WTC11 (cell line): ENCODE measurements at places on chromosomes 7 and 10.
A peak's percentile ranks its signal among the peaks of the same experiment; 100 is the strongest.

DNA sequence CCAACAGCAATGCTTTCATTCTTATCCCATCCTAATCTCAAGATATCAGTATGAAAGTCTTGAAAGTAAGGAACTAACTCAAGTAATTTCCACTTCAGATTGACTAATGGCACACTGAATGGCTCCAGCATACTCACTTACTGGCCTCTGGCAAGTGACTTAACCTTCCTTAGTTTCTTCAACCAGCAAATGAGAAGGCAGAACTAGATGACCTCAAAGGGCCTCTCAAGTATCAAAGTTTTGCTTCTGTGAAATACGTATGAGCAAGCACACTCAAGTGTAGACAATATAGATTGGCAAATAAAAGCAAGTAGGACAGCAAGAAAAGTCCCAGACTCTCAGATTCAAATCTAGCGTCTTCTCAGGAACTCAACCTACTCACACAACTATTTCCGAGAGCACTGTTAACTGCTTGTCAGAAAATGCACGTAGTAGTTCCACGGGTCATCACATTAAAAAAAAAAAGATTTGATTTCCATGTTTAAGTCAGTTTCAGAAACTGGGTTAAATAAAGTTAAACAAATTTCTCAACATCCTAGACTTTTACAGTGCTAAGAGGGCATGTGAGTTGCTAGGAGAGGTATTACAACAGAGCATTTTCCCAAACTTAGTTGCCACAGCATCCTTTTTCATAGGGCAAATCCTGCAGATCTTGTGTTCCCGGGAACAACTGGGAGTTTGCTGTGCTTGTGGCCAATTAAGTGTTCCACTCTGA lies 276.9 kb upstream of the KLF14 start:
- DNase-seq: no peak

DNA sequence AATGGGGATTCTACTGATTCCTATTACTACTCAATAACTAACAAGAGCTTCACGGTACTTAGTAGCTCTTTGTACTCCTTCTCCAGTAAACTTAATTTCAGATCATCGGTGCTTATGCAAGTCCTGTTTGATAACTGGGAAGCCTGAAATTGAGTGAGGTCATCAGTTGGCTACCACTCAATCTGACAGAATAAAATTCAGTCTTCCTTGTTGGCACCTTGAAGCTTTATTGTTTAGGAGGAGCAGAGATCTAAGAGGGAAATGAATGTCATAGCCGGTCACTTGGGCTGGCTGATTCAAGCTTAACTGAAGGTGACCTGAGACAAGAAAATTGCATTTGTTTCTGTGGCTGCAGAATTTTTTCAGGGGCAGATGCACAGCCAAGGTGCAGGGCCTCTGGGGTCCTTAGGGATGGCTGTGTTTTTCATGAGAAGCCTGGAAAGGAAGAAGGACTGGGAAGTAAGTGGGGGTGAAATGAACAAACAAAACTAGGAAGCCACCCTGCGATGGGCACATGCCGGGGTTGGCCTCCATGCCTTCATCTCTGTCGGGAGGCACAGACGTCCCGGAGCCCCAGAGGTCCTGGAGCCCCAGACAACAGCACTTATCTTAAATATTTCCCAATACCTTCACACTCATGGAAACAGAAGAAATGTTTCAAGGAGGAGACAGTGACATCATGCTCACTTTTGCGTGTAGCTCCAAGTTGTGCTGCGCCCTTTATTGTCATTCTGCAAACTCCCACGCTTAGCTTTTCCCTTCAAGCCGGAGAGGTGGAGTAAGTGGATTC lies 85.0 kb upstream of the KIF5B start:
- no peak for DNase-seq

DNA sequence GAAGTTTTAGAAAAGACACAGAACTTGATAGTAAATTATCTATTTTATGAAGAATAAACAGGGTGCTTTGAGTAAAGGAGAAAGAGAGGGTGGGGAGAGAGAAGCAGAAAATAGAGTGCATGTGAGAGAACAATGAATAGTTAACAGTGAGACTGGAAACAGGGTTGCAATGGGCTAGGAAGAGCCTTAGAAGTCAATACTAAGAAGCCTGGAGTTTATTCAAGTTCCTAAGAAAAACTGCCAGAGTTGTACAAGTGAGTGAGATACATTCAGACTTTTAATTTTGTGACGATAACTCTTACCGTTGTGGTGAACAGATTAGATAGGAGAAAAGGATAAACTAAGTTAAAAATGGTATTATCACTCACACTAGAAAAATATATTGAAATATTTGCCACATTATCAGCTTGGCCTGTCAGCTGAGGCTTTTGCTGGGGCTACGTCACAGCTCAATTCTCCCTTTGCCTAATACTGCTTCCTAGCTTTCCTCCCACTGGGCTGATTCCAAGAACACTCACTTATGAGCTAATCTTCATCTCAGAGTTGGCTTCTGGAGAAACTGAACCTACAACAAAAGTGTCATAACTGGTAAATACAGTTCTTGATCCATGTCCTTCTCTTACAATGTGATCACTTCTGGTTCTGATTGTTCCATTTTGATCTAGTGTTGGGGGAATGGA lies 92.7 kb downstream of the SEMA3D start:
- DNase-seq: no peak

- DNase-seq: no peak
Measured at GRCh38 chr10:27529010-27529783, 25.1 kb downstream of the RAB18 start.

DNA sequence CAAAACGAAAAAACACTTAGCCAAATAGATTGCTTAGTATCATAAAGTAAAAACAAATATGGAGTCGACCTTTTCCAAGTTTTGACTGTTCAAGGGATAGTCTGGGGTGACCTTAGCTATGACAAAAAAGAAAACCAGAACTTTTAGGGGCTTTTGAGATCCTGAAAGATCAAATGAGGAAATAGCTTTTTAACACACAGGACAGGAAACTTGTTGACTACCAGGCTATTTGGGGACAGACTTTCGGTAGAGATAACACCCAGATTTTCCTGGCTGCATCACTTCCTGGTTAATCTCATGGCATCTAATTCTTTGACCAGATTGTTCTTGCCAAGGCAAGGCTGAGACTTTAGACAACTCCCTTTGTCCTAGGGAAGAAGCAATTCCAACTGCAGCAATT lies 34.5 kb upstream of the EGR2 start:
- no peak for DNase-seq

DNA sequence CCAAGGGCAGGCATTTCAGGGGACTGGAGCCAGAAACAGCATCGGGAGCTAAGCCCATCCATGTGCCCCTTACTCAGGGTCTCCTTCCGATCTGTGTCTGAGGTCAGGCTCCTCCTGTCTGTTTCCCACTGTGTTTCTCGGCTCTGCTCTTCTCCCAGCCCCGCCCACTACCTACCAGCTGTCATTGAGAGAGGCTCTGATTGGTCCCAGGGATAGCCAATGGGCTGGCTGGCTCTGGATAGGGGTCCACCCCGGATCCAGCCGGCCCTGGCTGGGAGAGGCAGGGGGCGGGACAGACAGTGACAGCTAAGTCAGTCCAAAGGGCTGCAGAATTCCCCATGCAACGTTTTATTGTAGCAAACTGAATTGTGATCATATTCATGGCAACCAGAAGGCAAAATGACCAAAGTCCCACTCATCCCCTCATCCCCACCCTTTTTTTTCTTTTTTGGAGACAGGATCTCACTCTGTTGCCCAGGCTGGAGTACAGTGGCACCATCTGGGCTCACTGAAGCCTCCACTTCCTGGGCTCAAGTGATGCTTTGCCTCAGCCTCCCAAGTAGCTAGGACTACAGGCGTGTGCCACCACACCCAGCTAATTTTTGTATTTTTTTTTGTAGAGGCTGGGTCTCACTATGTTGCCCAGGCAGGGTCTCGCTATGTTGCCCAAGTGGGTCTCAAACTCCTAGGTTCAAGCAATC lies 76.3 kb downstream of the CLIP2 start:
- peak; percentile 92 for DNase-seq

DNA sequence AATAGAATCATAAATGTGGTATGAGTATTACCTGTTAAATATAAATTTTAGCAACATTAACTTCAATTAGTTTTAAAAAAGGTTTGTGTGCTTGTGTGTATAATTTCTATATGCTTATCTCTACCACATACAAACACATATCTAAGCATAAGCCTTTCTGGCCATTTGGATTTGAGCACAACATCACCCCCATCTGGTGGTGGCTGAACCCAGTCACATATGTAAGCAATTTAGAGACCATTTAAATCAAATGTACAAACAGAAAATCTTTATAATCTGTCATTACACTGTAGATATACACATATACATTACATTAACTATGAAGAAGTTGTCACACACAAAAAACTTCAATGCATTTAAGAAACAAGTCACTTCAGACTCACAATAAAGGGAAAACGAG lies 31.7 kb downstream of the GPR22 start:
- peak; percentile 21 for DNase-seq

- no peak for DNase-seq
Measured at GRCh38 chr7:138328215-138328614, 131.8 kb upstream of the TRIM24 start.

DNA sequence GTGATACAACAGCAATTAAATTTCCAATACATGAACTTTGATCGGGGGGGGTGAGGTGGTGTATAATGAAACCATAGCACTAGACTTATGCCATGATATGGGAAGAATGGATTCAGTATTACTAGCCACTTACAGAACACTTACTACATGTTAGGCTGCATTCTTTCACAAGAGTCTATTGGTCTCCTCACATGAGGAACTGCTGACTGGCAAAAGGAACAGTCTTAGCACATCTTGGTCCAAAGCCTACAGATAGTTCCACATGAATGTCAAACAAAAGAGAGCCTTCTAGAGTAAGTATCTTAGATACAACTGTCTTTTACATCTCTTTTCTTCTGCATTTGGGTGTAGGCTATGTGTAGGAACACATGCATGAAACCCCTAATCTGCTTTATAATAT lies 115.9 kb upstream of the DNAJB12 start:
- no peak for DNase-seq

- no peak for DNase-seq
Measured at GRCh38 chr7:48899932-48900331, 24.4 kb upstream of the CDC14C start.

DNA sequence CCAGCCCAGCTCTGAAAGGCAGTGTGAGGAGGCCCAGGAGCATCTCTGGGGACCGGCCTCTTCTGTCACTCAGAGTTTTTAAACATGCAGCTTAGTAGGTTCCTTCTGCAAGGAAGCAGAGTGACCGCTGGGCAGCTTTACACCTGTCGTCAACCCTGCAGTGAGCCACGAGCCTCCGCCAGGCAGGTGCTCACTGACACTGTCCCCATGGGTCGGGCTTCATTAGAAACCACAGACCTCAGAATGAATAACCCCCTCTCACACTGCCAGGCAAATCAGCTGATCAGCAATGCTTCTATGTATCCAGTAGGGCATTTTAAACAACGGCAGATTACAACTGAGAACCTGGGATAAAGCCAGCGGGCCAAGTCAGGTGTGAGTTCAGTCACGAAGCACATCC lies 106.1 kb downstream of the MAD1L1 start:
- DNase-seq: no peak

GRCh38 chr7:50954245-50954644 lies 171.5 kb upstream of the GRB10 start:
- no peak for DNase-seq
